ENCODE measurements at places on chromosomes 2 and 18. TPM values are rescaled to one million over a fixed set of nuclear protein-coding genes. Genes with fewer than 3 reads are reported as not detected.

DNA sequence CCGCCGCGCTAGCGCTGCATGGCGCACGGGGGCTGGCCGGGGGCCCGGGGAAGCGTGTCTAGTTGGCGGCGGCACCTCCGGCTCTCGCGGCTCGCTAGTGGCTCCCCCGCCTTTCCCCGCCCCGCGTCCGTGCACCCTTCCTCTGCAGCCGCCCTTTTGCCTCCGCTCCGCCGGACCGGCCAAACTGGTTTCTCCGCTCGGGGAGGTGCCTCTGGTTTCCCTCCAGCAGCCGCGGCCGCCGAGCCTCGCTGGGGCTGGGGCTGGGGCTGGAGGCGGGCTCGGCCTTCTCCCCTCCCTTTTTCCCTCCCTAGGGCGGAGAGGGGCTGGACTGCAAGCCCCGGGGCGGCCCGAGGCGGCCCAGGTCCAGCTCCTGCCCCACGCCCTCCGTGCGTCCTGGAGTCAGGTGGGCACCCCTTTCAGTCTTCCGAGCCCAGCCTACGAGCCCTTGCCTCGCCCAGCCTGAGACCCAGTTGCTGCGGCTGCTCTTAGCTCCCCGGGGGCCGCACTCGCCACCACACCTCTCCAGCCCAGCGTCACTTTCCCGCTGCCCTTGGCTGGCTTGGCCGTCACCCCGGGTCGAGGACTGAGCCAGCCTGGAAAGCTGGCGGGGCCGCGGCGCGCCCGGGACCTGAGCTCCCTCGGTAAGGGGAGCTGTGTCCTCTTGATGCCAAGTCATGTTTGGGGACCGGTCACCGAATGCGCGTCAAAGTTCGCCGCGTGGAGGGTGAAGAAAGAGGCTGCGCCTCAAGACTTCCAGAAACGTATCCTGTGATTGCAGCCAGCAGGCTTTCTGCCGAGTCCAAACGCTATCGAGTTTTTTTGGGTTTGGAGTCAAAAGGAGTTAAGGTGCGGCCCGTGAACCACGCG is at the start of gene ATP8B1:
Gene ATP8B1, minus strand, starts transcription at position 213 of the 867 bp plus-strand sequence. CDS start 71,508 bp downstream, outside the sequence.
- DNase-seq = peak; percentile 82

The NABP1 gene
- total RNA-seq = 15.6 TPM

The NGEF gene
- 1.3 TPM for total RNA-seq

DNA sequence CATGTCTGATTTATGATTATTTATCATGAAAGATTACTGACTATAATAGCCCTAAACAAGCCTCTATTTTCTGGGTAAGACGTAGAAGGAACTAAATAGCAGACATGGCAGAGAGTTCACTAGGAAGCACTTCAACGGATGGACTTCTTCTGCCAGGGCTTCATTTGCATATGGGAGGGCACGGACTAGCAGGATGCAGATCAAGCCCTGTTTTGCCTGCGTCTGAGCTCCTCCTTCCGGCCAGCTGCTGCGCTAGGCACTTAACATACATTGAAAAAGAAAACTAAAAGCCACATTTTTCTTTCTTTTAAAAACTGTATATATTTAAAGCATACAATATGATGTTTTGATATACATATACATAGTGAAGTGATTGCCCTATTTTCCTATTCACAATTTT is 340.0 kb upstream of the MEX3C start:
- peak; percentile 22 for DNase-seq

- DNase-seq = no peak
Observed at GRCh38 chr2:179104736-179105135, 54.8 kb upstream of the CCDC141 start.

DNA sequence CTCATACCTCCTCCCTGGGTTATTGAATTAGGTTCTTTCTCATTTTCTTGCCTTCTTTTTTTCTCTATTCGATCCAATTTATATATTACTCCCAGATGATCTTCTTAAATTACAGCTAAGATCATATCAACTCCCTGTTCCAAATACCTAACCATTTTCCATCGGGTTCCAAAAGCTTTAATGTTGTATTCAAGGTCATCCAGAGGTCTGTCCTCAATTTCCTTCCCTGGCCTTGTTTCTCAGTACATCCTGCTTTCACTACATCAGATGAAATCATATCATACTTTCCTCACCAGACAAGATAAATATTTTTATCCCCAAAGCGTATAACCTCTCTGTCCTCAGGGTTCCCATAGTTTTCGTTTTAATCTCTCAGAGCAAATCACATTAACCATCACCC is 36.3 kb upstream of the GREB1L start:
- DNase-seq = no peak

- DNase-seq = no peak
Observed at GRCh38 chr2:158782616-158783015, 12.5 kb upstream of the DAPL1 start.

- no peak for DNase-seq
Observed at GRCh38 chr2:69184224-69184623, 171.2 kb downstream of the ANTXR1 start.

The TMEM200C gene
- total RNA-seq = 11.2 TPM

The SERPINB3 gene
- total RNA-seq = not detected

The VIL1 gene
- 0.54 TPM for total RNA-seq

The ALPG gene
- total RNA-seq = not detected

DNA sequence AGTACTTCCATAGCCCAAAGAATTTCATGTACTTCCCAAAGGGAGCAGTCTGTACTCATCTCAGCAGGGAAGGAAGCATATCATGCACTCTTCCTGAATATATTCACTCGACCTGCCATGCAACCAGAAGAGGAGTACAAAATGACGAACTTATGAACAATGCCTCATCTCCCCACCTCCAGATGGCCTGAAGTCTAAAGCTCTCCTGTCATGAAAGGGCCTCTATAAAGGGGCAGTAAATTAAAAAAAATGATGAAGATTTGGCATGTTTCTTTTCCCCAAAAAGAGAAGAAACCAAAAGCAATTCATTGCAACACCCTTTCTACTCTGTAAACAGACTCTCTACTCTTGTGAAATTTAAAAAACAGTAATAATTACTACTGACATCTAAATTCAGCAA is 1601.1 kb downstream of the LRP1B start:
- DNase-seq = no peak

- no peak for DNase-seq
Observed at GRCh38 chr18:60445341-60445740, 72.8 kb upstream of the MC4R start.

DNA sequence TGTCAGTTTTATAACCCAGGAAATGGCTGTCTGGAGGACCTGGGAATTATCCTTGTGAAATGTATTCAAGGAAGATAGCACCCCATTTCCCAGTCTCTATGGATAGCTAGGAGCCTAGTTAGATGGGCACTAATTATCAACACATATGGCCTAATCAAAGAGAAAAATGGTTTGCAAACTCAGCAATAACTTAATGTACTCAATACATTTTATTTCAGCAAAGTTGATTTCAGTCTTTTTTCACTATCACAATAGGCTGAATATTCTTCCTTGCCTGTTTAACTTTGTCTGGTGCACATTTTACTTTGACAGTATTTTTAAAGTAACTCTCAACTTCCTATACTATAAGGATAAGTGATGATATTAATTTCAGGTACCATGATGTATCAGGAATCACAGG is 756.3 kb downstream of the CCDC85A start:
- DNase-seq = no peak

The MSTN gene
- 0.29 TPM for total RNA-seq

GRCh38 chr2:53477517-53477916 is 290.1 kb upstream of the CHAC2 start:
- DNase-seq = no peak

GRCh38 chr18:40653682-40654081 is 1301.4 kb upstream of the PIK3C3 start:
- DNase-seq = no peak

GRCh38 chr18:35564795-35565453 is 16.6 kb upstream of the GALNT1 start:
- DNase-seq = no peak

DNA sequence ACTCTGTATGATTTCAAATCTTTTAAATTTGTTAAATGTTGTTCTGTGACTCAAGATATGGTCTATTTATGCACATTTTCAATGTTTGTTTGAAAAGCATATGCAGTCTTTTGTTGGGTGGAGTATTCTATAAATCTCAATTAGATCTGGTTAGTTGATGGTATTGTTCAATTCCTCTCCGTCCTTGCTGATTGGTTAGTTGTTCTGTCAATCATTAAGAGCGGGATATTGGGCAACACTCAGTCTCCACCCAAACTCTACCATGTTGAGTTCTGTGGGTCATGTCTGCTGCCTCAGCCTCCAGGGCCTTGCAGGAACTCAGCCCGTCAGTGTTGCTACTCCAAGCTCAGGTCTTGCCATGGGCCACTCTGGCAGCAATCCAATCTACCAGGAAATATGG is 118.9 kb downstream of the VWA3B start:
- no peak for DNase-seq

Data from mesothelial cell of epicardium (in vitro differentiated cells).